Cortex of kidney (tissue), 1 donor: ENCODE measurements at places on chromosomes 13 and 19.
A peak's percentile ranks its signal among the peaks of the same experiment; 100 is the strongest.

DNA sequence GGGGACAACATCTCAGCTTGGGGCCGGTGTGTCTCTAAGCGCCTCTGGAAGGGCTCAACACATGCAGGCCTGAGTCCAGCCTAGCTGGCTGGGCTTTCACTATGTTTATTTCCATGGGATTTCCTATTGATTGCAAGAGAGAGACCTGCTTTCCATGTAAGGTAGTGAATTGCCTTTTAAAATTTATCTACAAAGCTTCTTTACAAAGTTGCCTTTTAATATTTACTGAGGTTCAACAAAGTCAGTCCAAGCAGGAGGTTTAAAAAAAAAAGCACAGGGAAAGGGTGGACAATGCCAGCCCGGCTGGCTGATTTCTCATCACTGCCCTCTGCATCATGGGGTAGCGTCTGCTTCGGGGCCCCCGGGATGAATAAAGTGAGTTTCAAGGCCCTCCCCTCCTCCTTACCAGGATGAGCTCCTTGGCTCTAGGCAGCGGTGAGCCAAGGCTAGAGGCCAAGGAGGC is 15.8 kb downstream of the TLE2 start:
- no peak for DNase-seq

GRCh38 chr13:41563984-41564365 is 106.6 kb downstream of the RGCC start:
- DNase-seq = no peak

DNA sequence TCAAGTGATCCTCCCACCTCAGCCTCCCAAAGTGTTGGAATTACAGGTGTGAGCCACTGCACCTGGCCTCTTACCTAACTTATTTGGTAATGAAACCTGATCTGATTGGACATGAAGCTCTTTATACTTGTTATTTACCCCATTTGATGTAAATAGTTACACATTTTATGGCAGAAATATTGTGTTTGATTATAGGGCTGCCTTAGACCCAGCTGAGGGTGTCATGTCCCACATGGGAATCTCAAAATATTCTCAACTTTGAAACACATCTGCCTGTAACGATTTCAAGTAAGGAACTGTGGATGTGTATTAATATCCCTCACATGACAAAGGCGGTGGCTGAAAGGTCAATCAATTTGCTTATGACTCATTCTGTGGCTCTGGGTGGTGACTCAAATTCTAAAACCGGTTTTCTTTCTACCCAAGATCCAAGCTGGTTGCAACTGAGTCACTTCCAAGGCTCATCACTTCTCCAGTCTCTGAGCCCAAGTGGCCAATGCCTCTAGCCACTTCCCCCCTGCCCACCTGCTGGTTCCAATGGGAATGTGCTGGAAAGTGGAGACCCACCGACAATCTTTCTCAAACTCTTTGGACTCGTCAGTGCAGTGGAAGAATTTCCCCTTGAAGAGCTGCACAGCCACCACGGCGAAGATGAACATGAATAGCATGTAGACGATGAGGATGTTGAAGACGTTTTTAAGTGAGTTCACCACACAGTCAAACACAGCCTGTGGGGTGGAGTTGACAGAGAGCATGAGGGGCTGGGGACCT is 110.9 kb downstream of the IER2 start:
- DNase-seq = no peak

- no peak for DNase-seq
These were observed 8.5 kb upstream of the TMPRSS9 start for GRCh38 chr19:2351591-2351990.

- no peak for DNase-seq
These were observed 824 bp upstream of the ZNF331 start for GRCh38 chr19:53537121-53537520.

- no peak for DNase-seq
These were observed 164.4 kb downstream of the USP12 start for GRCh38 chr13:27007166-27007565.

DNA sequence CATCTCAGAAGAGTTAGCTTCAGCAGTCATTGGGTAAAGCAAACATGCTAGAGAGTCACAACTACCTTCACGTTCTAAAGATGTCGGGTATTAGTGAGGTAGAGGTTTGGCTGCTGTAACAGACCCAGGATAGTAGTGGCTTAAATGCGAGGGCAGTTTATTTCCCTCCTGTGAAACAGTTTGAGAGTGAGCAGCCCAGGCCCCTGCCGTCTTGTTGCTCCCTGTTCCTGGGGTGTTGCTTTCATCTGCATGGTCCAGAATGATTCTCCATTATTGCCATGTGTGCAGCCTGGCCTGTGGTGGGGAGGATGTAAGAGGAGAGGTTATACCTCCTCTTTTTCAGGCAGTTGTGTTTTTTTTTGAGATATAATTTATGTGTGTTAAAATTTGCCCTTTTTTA is 63.7 kb downstream of the SIPA1L3 start:
- DNase-seq = no peak

- DNase-seq = no peak
These were observed 30.4 kb downstream of the CYP4F22 start for GRCh38 chr19:15538774-15539173.

- no peak for DNase-seq
These were observed at the start of gene NAT14 for GRCh38 chr19:55484593-55485438. Gene NAT14, plus strand, starts transcription at chr19:55485188. Its CDS starts 521 bp downstream, at chr19:55485709.

DNA sequence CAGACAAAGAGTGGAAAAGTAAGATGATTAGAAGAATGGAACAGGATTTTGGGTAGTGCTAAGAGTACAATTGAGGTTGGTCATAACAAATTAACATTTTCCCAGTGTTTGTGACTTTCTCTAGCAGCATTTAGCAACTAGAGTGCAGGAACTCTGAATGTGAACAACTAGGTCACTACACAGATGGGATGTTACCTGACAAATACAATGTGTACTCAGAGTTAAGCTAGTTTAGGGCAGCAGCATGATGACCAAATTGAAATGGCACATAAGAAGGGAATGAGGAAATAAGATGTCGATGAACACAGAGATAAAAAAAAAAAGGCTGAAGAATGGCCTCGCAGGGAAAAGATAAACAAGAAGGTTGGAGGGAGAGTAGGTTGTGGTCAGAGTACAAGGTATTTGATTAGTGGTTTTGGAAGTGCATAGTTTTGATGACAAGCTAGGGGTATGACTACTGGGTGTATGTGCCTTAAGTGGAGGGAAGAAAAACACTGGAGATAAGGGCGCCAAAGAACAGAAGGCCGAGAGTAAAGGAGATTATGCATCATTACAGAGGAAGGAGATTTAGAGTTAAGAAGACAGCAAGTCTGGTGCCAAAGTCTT is 381.1 kb downstream of the FGF14 start:
- DNase-seq = no peak

GRCh38 chr13:49366841-49367240 is 77.0 kb downstream of the CAB39L start:
- DNase-seq = no peak

DNA sequence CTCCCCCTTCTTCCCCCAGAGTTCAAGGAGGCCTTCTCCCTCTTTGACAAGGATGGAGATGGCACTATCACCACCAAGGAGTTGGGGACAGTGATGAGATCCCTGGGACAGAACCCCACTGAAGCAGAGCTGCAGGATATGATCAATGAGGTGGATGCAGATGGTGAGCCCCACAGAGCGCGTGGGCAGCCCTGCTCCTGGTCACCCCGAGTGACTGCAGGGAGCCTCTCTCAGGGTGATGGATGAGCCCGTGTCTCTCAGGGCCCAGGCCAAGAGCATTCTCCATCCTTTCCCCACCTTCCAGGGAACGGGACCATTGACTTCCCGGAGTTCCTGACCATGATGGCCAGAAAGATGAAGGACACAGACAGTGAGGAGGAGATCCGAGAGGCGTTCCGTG is 7.0 kb downstream of the CALM3 start:
- no peak for DNase-seq

DNA sequence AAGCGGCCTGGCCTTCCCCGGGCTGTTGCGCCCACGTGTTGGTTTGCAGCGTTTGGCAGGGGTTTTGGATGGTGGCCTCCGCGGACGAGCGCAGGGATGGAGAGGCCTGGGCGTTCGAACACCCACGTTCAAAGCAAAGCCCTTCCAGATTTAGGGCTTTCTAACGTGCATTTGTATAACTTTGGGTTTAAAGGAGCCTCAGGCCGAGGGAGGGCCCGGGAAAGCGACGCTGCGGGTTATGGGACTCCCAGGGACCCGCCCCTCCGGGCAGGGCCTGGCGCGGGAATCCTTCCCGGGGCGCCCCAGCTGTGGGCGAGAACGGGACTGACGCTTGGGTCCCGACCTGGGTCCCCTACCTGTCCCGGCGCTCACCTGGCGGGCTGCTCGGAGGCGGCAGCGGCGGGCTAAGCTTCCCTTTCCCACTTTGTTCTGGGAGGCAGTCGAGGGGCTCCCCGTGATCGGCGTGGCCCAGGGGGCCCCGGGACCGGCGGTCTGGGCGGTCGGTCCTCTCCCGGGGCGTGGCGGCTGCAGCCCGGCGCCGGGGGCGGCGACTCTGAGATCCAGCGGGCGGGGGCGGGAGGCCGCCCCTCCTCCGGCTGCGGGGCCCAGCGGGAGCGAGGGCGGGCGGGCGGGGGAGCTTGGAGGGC is at the start of gene FBXO17:
Gene FBXO17, minus strand, starts transcription at position 529 of the 647 bp plus-strand sequence. CDS start 25,423 bp downstream, outside the sequence.
- no peak for DNase-seq

DNA sequence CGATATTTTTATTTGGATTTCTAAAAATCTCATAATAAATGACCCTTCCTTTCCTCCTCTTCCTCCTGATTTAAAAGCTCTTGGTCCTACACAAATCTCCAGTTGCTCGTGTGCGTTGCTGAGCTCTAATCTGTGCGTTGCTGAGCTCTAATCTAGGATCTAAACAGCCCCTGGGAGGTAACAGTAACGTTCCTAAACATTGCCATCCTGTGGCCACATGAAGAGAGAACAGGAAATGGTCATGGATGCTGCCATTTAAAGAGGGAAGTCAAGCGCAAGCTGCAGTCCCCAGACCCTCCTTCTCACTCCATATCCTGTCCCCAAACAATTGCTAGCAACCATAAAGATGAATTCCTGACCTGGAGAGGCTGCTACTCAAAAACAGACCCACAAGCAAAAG is 170.8 kb downstream of the NUFIP1 start:
- DNase-seq = no peak

DNA sequence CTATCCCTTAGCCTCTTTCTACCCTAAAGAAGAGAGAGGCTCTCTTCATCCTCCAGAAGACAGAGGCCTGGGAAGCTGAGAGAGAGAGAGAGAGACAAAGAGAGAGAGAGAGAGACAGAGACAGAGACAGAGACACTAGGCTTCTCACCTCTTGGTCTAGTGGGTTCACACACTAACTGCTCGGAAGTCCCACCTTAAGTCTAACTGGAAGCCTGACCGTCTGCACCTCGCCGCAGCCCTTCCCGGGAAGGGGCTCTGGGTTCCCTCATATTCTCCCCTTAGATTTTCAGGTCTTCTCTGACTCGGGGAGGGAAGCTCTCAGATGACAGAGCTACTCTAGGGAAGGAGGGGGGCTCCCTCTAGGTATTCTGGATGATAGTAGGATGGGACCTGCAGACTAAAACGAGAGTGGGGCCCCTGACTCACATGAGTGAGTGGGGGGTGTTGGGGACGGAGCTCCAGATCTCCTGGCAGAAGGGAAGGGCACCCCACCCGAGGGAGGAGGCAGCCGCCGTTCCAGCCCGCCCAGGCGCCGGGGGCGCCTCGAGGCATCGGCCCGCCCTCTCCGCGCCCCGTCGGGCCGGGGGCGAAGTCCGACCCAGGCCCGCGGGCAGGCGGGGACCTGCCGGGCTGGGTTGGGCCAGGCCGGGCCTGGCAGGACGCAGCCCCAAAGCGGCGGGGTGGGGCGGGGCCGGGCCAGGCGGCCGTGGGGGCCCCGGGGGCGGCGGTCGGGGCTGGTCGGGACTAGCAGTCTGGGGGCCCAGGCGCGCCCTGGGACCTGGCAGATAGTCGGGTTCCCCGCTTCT is 2.0 kb upstream of the JUNB start:
- no peak for DNase-seq

- DNase-seq = peak; percentile 38
These were observed 1.4 kb downstream of the PEG3 start for GRCh38 chr19:56838909-56839651.

GRCh38 chr19:10815969-10816644 is 19.9 kb downstream of the TMED1 start:
- no peak for DNase-seq

DNA sequence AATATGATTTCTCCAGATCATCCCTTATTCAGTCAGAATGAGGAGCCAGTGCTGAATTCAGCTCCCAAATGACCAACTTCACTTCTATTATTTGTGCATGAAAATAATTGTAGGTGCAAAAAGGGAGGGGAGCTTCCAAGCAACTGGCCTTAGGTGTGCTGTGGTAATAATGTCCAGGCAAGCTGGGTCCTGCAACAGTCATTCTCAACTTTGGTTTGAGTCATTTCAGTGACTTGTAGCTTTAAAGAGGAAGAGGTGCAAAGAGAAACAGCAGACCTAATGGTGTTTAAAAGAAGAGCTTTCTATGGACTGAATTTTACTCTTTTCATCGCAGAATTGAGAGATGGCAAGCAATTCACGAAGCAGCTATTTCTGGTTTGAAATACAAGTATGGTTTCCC is 29.2 kb upstream of the FGF9 start:
- no peak for DNase-seq

GRCh38 chr13:19519049-19519448 is 42.3 kb downstream of the TPTE2 start:
- DNase-seq = no peak

DNA sequence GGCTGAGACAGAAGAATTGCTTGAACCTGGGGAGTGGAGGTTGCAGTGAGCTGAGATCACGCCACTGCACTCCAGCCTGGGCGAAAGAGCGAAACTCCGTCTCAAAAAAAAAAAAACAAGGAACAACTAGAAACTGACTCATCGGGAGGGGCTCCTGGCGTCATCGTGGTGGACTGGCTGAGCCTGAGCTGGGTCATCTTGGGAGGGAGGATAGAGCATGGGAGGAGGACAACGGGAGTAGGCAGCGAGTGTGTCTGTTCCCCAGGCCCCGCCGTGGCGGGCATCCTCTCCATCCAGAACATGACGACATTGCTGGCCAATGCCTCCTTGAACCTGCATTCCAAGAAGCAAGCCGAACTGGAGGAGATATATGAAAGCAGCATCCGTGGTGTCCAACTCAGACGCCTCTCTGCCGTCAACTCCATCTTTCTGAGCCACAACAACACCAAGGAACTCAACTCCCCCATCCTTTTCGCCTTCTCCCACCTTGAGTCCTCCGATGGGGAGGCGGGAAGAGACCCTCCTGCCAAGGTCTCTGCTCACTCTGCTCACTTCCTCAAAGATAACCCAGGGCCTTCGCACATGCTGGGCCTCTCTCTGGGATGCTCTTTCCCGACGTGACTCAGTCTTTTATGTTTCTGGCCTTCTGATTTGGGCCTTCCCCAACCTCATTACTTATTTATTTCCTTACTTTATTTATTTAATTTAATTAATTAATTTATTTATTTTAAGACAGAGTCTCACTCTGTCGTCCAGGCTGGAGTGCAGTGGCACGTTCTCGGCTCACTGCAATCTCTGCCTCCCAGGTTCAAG is 16.6 kb downstream of the DDX39A start:
- no peak for DNase-seq

GRCh38 chr13:29847501-29847983 is 2.9 kb downstream of the UBL3 start:
- DNase-seq = no peak

DNA sequence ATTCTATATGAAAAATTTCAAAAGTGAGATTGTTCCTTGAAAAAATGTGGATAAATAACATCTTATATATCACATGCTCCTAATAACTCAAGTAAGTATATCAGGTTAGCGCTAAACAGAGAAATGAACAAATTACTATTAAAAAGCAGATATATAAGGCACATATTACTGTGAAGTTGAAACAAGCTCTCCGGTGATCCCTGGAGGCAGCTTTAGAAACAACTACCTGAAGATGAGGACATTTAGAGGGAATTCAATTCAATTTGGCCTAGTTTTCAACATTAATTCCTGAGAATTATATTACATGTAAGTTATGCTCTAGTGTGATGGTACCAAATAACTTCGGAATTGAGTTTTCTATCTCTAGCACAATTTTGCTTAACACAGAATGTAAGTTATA is 1373.6 kb upstream of the SPRY2 start:
- no peak for DNase-seq

- no peak for DNase-seq
These were observed 1.1 kb upstream of the PPP1R12C start for GRCh38 chr19:55118401-55118991.
